C1 segment of cervical spinal cord (tissue), 14 donors: ENCODE measurements at places on chromosomes 7 and 10.
A peak's percentile ranks its signal among the peaks of the same experiment; 100 is the strongest.

GRCh38 chr7:45347804-45348203, 190.2 kb downstream of the RAMP3 start:
- DNase-seq: no peak

GRCh38 chr7:539731-540411, 20.2 kb upstream of the PDGFA start:
- DNase-seq: no peak

DNA sequence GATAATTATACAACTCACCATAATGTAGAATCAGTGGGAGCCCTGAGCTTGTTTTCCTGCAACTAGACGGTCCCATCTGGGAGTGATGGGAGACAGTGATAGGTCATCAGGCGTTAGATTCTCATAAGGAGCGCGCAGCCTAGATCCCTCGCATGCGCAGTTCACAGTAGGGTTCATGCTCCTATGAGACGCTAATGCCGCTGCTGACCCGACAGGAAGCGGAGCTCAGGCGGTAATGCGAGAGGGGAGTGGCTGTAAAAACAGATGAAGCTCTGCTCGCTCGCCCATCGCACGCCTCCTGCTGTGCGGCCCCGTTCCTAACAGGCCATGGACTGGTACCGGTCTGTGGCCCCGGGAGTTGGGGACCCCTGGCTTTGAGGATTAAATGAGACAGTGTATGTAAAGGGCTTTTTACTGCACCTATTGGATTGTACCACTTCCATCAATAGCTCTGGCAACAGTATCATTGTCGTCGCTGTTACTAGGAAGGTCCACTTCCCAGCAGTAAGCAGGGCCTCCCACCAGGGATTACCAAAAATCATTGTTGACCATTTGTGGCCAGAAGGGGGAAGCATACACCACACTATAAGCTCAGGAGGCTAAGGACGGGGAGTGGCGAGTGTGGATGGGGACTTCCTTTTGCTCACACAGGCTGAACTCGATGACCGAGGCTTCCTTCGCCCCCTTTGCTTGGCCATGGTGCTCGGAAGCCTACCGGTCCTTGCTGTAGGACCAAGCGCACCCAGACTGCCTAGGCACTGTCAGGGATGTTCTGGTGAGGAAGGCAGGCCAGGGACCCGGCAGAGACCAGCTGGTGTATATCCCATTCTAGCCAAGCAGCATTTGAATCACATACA, 26.4 kb downstream of the AKR1B1 start:
- peak; percentile 73 for DNase-seq

- no peak for DNase-seq
These were observed 38.0 kb upstream of the TRUB1 start for GRCh38 chr10:114899982-114900381.

- DNase-seq: no peak
These were observed 559.4 kb upstream of the GALNT17 start for GRCh38 chr7:70572571-70572970.

- DNase-seq: peak; percentile 88
These were observed 20.0 kb downstream of the UNC5B start for GRCh38 chr10:71232089-71232998.

DNA sequence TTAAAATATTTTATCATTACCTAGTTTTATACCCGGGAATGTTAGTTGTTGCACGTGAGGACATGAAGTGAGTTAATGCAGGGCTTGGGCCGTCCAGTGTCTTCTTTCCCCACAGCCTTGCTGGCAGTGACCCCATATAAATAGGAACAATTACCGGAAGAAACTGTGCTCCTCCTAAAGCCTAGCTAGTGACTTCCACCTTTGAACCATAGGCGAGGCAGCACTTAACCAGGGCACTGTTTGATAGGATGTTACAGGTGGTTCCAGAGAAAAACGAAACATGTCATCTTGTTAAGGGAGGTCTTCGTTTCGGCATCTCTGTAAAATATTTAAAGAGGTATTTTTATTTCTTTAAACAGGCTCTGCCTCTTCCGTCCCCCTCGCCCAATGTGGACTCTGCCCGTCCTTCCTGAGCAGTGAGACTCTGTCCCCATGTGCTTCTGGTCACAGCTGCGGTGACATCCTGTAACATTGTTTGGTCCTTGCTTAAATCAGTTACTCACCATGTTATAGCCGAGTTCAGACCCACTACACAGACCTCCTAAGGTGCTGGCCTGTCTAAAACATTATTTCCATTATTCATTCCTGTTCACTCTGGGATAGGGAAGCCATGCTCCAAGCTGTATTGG, 145.6 kb downstream of the MGMT start:
- DNase-seq: no peak

GRCh38 chr7:107161415-107161814, 7.4 kb upstream of the HBP1 start:
- no peak for DNase-seq

GRCh38 chr7:22876986-22877729, 54.5 kb upstream of the TOMM7 start:
- no peak for DNase-seq

DNA sequence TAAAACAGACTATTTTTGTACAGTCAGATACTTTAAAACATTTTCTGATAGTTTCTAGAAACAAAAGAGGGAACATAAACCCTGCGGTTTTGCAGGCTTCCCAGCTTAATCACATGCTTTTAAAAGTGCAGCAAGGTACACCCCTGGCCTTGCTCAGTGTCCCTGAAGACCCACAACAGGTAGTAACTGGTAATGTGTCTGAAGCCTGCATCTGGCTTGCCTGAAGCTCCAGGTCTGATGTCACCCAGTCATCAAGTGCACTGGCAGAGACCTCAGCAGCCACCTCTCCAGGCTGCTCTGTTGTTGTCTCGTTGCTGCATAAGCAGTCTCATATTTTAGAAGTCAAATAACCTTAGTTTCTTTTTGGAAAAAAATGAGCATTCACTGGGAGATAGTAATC, 376.1 kb upstream of the MTPN start:
- DNase-seq: no peak

- DNase-seq: no peak
These were observed 132.8 kb downstream of the ARHGAP21 start for GRCh38 chr10:24590697-24591457.

DNA sequence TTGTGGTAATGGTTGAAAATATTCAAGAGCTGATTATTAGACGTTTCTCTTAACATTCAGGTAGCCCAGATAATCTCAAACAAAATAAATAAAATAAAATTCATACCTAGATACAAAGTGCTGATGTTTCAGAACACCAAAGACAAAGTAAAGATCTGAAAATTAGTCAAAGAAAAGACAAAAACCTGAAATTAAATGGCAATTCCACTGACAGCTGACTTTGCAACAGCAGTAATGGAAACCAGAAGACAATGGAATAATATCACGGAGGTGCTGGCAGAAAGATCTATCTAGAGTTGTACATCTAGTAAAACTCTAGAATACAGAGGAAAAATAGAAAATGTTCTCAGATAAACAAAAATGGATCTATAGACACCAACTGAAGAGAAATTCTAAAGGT, 58.0 kb upstream of the IKZF1 start:
- DNase-seq: no peak

- no peak for DNase-seq
These were observed 96.3 kb downstream of the PRLHR start for GRCh38 chr10:118499186-118499585.

GRCh38 chr10:69571618-69572158, 1.5 kb downstream of the NEUROG3 start:
- DNase-seq: no peak

- DNase-seq: no peak
These were observed 49.0 kb downstream of the RBAK start for GRCh38 chr7:5094641-5095040.

GRCh38 chr10:33706191-33706590, 371.7 kb upstream of the NRP1 start:
- no peak for DNase-seq

- no peak for DNase-seq
These were observed 259.1 kb upstream of the MINDY3 start for GRCh38 chr10:16119445-16119844.

- no peak for DNase-seq
These were observed 266.7 kb upstream of the PHF14 start for GRCh38 chr7:10706875-10707493.

DNA sequence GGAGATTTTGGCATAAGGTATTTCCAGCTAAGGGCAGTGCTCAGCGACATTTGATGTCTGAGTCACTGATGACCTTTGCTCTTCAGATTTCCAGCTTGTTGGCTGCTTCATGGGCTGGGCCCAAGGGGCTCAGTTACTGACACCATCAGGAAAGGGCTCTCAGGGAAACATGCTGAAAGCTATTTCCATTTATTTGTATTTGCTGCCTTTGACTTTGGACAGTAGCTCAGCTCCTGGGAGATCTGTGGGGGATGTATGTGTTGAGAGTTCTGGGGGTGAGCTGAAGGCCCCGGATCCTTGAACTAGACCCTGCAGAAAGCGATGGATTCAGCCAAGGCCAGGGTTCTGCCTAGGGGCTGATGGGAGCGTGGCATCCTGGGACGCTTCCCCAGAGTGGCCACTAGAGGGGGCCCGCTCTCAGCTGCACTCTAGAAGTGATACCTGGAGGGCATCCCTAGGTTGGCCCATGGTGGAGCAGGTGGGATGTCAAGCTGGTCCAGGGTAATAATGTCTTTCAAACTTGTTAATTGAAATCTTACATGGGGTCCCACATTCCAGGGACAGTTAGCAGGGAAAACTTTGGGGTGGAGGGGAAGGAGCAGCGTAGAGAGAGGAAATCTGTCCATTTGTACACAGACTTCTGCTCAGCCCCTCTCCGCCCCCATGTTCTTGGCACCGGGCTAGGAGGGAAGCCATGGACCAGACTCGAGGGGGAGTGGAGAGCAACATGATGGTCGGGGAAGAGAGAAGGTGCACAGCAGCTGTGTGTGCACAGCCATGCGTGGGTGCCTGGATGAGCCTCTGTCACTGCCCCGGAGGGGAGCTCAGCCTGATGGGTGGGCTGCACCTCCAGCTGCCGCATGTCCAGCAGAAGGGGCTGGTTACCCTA, 3.0 kb upstream of the BTBD16 start:
- DNase-seq: no peak

DNA sequence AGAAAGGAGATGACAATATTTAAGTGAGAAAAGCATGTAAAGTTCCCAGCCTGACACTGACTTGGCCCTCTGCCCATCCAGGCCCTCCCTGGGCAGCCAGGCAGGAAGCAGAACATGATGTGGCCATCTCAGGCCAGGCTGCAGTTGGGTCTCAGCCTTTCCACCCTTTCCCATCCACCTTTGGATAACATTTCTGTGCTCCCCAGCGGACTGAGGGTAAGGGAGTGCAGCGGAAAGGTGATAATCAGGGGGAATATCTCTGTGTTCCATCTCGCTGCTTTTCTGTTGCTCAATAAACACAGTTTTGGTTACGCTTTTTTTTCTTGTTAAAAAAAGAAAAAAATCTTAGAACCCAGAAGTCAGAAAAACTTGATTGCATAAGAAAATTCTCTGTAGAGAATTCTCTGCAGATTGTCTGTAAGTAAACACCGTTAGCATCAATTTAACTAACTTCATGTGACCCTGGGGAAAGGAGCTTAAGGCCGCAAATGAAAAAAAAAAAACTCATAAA, 37.2 kb upstream of the TARP start:
- DNase-seq: no peak

DNA sequence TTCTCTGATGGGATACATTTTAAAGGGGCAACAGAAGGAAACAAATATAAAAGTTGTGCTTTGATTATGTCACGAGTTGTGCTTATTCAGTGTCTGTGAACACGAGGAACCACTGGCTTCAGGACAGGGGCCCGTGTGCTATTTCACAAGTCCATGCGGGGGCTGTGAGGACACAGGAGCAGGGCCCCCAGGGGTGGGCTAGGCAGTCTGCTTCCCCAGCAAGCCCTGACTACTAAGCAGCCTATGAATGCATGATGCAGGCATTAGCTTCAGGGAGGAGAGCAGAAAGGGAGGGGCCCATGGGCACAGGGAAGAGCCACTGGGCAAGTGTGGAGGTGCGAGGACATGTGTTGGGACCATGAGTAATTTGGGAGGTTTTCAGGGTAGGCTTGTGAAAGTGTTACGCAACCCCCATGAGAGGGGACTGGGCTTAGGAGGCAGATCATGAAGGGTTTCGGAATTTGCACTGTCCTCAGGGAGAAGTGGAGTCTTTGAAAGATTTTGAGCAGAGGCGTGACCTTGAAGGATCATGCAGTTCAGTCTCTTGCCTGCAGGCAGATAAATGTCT, 424.9 kb downstream of the CALN1 start:
- DNase-seq: no peak

DNA sequence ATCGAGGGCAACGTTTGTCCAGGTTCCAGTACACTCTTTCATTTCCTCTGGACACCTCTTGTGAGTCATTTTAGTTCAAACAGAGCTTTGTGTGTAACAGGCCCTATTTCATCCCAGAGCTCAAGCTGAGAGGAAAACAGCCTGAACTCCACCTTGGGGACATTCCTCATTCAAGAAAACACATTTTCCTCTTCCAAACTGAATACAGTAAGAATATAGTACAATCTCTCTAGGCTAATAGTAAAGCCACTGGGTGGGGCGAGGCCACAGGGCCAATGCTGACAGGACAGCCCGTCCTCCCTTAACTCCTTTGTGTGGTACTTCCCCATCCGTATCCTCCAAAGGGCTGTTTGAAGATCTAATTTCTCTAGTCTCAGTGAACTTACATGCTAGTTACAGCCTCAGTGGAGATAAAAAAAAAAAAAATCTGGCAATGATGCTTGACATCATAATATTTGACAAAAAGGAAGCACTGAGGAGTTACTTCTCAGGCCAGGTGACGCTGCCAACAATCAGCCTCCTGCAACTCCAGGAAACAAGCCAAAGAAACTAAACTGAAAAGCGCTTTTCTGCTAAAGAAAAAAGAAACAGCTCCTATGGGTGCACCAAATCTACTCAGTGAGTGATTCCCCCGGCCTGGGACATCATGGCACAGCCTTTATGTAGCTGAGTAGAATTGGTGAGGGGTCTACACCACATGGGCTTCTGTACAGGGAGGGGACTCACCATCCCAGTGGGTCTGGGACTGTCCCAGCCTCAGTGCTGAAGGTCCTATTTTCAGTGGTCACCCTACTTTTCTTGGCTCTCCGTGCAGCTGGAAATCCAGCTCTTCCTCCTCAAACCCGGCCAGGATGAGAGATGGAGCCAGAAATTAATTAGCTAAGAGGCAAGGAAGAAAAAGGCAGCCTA, 238.2 kb upstream of the NEBL start:
- DNase-seq: no peak

- no peak for DNase-seq
These were observed 99.1 kb downstream of the ZNF680 start for GRCh38 chr7:64463636-64464375.

DNA sequence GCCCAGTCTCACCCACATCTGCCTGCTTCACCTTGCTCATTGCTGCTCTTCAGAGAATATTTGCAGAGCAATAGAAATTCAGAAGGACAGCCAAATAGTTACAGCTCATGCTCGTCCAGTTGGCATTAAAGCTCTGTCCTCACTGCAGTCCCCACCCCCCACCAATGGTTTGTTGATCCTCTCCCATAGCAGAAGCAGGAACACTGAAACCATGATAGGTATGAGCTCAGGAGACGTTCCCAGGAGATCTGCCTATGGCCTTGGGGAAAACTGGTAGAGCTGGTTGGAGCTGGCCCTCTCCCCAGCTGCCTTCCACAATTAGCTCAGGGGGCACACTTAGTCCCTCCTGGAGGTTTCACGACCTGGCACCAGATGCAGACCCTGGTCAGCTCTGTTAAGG, 68.6 kb upstream of the KMT2C start:
- DNase-seq: no peak

GRCh38 chr7:150756858-150757257, 19.6 kb downstream of the GIMAP5 start:
- no peak for DNase-seq

GRCh38 chr10:125451319-125451718, 231.6 kb downstream of the TEX36 start:
- no peak for DNase-seq
